ENCODE measurements at places on chromosomes 1 and 21.

DNA sequence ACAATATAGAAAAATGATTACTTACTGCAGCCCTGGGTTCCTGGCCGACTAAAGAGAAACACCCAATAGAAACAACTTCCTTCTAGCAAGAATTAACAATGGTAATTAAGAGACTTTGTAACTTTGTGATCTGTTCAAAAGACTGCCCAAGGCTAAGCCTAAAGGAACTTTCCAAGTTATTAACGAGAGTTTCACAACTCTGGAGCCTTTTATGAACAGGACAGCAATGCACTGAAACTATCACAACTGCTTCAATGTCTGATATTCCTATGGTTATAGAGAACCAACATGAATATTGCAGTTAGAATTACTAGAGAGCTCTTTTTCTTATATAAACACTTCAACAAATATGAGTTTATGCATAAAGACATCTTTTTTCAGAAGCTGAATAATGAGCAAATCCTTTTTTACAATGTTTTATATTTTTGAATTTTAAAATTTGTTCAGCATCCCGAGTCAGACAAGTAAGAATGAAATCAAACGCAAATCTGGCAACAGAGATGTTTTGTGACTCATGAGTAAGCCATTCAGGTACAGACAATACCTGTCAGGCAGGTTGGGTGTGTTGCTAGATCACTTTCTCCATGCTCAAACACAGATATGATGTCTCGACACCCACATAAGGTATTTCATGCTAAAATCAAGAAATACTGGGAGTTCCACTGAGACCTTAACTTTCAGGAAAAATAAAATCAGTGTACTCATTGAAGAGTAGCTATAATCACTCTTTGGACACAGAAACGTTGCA is 22.2 kb upstream of the KCNJ15 start:
- DNase-seq, result no peak

DNA sequence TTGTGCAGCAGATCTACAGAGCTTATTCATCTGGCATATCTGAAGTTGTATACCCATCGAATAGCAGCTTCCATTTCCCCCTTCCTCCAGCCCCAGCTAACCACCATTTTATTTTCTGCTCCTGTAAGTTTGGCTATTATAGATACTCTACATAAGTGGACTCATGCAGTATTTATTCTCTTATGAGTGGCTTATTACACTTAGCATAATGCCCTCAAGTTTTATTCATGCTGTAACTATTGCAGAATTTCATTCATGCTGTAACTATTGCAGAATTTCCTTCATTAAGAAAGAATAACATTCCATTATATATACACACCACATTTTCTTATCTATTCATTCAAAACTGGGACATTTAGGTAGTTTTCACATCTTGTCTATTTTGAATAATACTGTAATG is 30.5 kb upstream of the IFI16 start:
- no peak for DNase-seq

DNA sequence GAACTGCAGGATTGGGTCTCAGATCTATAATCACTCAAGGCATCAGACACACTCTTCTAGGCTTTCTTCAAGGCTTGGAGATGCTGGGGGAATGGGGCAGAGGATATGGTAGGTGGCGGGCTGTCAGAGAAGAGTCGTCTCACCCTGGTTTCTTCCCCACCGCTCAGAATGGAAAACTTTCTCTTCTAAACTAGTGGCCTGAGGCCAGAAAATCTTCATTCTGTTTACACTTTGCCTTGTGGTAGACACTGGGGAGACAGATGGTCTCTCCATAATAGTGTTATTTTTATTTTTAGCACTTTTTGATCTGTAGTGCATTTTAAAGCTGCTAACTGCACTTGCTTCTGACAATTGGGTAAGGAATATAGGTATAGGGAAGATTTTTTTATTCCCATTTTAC is 2.6 kb downstream of the PRELP start:
- no peak for DNase-seq

- DNase-seq, result no peak
These were observed 28.1 kb downstream of the KCTD3 start for GRCh38 chr1:215595231-215595630.

- DNase-seq, result no peak
These were observed 64.5 kb downstream of the LRRC40 start for GRCh38 chr1:70140894-70141293.

- DNase-seq, result no peak
These were observed 22.8 kb downstream of the C2CD2 start for GRCh38 chr21:41931041-41931451.

GRCh38 chr1:235583511-235584001 is 66.0 kb downstream of the GNG4 start:
- no peak for DNase-seq

DNA sequence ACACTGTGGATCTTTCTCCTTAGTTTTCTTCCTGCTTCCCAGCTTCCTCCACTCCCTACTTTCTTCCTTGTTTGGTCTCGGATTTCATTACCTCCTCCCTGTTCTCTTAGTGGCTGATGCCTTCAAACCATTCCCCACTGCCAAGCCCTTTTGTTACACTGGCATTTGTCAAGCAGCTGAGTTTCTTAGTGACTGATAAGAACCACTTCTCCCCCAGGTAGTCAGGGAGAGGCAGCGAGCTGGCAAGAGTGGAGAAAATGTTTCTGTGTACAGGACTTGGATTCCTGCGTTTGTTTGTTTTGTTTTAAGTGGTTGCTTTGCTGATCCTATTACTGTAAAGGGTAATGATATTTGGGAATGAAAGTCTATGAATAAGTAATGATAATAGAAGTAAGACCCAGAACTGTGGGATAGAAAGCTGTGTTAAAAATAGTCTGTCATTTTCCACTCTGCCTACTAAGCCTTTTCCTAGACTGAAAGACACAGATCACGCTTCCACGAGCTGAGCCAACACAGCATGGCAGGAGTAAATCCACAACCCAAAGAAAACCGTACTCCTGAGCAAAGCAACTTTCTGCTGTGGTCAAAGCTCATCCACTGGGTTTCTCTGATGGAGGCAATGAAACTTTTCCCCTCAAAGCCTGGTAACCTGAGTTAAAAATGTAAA is 10.1 kb upstream of the SERTAD4 start:
- no peak for DNase-seq

DNA sequence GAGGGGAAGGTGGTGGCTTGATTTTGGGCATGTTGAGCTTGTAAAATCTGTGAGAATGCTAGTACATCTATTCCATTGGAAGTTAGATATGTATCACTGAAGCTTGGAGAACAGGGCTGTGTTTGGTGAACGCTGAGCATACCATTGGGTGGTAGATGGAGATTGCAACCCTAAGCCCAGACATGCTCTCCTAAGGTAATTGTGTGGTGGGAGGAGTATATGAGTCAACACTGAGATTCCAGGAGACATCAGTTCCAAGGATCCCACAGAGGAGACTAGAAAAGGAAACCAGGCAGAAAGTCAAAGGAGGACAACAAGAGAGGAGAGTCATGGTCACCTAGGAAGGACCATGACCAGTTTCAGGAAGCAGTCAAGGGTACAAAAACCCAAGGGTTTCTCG is 60.4 kb downstream of the KIF21B start:
- DNase-seq, result no peak

GRCh38 chr1:156089704-156090103 is 7.4 kb upstream of the MEX3A start:
- no peak for DNase-seq

- DNase-seq, result no peak
These were observed 146.4 kb upstream of the POU3F1 start for GRCh38 chr1:38193040-38193439.

- DNase-seq, result no peak
These were observed 560.2 kb upstream of the ZRANB2 start for GRCh38 chr1:71640998-71641397.

GRCh38 chr1:39657923-39658485 is 13.9 kb downstream of the NT5C1A start:
- DNase-seq, result no peak

DNA sequence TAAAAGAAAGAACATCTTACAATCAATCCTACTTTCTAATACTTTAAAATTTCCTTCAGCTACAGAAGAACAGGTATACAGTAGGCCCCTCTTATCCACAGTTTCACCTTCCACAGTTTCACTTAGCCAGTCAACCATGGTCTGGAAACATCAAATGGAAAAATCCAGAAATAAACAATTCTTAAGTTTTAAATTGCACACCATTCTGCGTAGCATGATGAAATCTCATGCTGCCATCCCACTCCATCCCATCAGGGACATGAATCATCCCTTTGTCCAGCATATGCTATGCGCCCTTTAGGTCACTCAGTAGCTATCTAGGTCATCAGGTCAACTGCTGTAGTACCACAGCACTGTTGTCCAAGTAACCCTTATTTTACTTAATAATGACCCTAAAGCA is 67.7 kb downstream of the HSF2BP start:
- DNase-seq, result no peak

- no peak for DNase-seq
These were observed 248.6 kb upstream of the DEPDC1 start for GRCh38 chr1:68745451-68745850.

DNA sequence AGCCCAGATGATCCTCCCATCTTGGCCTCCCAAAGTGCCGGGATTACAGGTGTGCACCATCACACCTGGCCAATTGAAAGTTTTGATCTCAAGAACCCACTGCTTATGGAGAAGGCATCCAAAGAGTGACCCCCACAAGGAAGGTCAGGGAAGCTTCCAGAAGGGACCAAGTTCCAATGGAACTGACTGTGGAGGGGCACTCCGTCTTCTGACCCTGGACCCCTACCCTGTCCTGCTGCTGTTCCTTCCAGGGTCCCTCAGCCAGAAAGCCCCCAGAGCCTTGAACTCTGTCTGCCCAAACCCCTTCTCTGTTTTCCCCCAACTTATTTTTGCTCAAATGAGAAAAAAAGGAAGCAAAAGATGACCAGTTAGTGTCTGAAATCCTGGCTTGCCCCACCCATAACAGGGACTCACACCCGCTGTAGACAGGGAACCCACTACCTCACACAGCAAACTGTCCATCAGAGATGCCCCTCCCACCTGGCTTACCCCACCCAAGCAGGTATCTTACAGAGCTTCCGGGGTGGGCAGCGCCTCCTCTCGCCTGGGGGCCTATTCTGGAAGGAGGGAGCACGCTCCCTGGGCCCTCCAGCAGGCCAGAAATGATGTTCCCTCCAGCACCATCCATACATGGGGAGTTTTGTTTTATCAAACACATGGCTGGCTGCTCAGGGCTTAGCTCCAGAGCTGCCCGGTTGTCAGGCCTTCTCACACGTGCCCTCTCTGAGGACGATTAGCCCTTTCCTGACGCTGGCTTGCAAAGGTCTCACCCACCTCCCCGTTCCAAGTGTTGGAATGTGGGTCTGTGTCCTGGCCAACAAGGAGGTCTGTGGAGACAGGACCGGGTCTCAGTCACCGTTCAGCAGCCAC is 3.1 kb upstream of the WNT3A start:
- DNase-seq, result no peak

DNA sequence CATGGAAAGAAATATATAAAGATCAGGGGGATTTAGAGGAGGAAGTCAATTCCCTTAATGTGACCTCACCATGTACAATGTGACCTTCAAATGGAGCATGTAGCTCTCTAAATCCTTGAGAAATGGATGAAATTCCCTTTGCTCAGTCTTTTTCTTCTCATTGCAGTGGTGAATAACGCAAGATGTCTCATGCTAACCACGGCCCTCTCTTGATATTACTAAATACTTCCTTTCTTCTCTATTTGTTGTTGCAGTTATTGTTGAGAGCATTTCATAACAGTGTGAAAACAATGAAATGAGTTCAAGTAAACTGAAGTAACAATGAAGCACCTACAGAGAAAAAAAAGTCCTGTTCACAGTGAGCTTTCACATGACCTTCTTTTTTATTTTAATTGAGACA is 55.6 kb downstream of the ZNF281 start:
- no peak for DNase-seq

DNA sequence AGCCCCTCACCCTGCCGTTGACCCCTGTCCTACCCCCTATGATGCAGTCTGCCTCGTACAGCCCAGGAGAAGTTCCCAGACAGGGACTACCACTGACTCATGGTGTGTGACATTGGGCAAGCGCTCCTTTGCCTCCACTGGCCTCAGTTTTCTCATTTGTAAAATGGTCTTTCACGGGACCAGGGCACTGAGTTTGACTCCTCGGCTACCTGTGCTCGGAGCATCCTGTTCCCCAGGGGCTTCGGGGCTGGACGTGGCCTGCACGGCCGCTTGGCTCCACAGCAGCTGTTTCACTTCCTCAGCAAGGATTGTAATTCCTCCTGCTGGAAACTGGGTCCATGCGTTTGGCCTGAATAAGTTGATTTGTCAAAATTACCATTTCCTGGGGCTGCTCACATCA is 277.3 kb downstream of the MATN1 start:
- no peak for DNase-seq

GRCh38 chr21:44958471-44959191 is 18.8 kb downstream of the SLX9 start:
- no peak for DNase-seq

- no peak for DNase-seq
These were observed 31.9 kb downstream of the UBE4B start for GRCh38 chr1:10064416-10065343.

- no peak for DNase-seq
These were observed 165.3 kb downstream of the FASLG start for GRCh38 chr1:172824209-172824608.

DNA sequence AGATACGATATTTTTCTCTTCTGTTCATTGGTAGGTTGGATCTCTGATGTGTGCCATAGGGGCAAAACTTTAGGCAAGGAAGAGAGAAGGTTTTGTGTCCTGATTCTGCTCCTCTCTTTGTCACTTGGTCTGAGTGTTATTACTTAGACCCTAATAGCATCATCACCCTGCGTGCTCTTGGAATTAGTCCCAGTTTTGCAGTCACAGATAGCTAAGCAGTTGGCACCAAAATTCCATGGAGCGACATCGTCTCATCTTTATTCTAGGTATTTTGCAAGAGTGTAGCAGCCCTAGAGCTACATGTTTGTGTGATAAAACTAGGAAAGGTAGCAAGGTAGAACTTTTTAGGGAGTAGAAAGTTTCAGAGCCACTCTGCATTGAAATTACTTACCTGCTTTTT is 23.8 kb downstream of the PIP5K1A start:
- no peak for DNase-seq

GRCh38 chr1:170032531-170033280 is 41.8 kb downstream of the KIFAP3 start:
- no peak for DNase-seq

DNA sequence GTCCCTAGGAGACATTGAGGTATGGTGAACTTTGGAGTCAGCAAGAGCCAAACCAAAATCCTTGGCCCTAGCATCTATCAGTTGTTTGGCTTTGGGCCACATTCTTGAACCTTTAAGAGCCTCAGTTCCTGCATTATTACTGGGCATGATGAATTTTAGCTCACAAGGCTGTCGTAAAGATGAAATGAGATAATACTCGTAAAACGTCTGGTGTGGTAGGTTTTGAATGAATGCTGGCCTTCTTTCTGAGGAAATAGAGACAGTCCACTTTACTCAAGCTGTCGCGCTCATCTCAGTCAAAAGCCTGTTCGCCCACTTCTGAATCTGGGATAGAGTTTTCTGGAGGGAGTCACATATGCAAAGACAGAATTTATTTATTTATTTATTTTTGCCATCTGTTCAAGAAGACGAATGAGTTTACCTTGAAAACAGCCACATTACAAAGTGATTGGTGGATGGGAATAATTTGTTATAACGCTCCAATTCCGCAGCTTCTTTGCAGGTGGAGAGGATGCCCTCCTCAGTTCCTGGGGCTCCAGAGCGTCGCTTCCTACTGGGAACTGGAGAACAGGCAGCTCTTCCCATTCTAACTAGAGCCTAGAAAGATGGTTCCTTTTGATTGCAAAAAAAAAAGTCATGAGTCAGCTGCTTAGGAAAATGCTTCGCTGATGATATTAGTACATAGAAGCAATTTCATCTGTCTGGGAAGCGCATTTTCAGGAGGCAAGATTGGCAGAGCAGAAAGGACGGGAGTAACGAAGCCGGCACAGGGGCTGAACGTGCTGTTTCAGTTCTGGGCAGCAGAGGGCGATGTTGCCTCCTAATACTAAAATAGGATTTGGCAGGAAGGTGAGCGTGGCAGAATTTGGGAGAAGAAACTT is 49.9 kb upstream of the CYP2J2 start:
- peak; percentile 16 for DNase-seq

Data from caudate nucleus (tissue), 63 donors.